ENCODE measurements at places on chromosomes 7 and 10.

DNA sequence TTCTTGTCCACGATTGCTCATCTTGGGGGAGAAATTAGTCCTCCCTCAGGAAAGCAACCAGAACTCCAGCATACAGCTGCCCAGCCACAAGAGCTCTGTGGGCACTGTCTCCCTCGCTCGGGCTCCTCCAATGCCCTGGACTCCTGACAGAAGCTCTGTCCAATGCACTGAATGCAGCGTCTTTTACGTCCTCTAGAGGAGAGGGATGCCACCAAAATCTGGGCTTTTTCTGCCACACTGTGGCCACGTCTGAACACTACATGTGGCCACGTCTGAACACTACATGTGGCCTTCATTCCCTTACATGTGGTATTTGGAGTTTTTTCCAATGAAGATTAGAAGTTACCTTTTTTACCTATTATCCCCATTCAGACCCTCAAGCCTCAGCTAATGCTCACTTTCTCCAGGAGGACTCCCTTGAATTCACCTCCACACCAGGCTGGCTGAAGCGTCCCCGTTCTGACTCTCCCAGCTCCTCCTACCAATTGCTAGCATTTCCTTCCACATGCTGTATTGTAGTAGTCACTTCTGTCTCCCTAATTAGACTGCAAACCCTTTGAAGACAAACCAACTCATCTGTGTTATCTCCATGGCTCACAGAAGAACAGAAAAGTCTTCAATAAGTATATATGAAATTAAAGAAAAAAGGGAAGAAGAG lies 134.3 kb upstream of the PDE1C start:
- DNase-seq, result peak; percentile 58

GRCh38 chr7:13990319-13990983 lies 985 bp upstream of the ETV1 start:
- DNase-seq, result peak; percentile 37

- DNase-seq, result peak; percentile 35
Measured at GRCh38 chr10:30865141-30865926, 166.3 kb downstream of the ZNF438 start.

DNA sequence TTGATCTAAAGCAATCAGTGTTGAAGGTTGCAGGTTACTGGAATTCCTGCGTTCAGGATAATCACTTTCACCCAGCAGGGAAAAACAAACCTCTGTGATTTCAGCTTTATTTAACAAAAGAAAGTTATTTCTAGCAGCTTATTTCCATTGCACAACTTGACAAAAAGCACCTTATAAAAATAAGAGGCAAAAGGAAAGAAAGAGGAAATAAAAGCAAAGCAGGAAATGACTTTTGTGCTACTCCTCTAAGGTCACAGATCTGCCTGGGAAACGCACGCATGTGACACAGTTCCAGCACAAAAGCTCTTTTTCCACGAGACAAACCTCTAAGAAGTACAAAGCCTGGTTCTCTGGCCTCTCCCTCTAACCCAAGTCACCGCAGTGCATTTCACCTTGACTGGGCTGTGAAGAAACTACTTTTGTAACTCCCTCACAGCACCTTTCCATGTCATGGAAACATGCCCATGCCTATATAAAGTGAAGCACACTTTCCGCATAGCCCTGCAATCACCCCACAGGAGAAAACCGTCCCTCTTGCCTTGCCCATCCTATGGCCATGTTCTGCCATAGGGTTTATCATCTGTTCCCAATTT lies 870 bp downstream of the ANK3 start:
- DNase-seq, result peak; percentile 64

DNA sequence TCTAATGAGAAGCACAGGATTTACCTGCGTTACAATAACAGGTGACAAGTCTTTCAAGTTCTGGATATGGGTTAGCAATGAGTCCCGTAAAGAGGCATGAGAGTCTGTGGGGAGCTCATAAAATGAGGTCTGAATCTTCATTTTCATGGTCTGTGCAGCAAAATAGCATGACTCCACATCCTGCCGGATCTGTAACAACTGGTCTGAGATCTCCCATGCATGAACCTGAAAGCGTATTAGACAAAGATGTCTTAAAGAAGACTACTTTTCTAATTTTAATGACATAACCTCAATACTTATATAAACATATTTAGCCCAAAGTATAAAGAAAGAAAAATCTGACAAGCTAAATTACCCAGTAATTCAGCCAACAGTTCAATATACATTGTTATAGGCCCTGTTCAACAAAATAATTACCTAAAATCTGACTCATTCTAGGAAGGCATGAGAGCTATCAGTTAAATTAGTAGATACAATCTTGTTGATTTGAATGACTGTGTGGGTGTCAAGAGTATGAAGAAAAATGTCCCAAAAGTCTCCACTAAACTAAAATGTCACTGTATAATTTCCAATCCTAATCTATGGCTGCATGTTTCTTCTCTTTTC lies 36.9 kb downstream of the TNPO3 start:
- no peak for DNase-seq

- no peak for DNase-seq
Measured at GRCh38 chr7:138350701-138351357, 109.2 kb upstream of the TRIM24 start.

DNA sequence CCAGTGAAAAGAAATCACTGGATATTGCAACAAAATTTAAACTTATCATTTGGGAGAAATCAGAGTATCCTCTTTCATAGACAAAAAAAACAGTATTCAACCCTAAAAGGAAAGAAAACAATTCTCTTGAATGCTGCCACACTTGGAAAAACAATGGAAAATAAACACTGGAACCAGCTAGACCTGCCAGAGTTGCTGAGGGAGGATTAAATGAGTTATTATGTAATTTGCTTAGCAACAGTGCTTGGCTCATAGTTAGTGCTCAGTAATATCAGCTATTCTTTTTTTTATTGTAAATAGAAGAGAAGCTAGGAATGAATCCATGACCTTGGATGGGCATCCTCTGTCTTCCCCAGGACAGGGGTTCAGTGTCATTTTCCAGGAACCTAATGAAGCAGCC lies 11.0 kb upstream of the ZNF273 start:
- DNase-seq, result no peak

DNA sequence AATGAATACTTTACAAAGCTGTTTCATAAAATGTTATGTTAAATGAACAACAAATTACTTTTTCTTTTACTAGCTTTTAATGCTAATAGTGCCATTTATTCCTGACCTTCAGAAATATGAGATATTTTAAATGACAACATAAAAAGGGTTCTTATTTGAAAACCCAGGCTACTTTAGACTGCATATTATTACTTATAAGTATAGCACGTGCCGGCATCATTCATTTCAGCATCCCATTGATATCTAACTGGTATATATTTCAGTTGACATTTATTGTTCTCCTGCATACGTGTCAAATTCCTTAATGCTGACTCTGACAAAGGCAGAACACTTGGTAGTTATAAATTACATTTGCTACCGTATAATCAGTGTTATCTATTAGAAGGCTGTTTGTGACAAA lies 35.3 kb downstream of the PNLIPRP2 start:
- DNase-seq, result no peak

DNA sequence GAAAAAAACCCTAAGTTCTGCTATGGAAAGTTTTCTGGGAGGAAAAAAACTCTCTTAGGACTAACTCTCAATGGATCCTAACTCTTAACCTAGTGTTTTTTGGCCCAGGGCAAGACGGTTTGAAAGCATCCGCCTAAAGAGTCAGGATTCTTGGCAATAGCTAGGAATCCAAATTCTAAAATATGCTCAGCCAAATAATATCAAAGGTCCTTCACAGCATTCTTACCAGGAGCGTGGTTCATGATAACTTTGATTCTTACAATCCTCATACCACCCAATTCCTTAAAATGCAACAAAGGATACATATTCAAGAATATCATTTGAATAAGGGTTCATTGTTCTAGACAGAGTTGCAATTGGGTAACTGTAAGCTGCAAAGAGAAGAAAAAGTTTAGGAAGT lies 21.3 kb downstream of the CPA1 start:
- DNase-seq, result no peak

- DNase-seq, result no peak
Measured at GRCh38 chr7:91239772-91240171, 24.5 kb upstream of the FZD1 start.

Data from stomach (tissue), 19 donors.